ENCODE measurements at places on chromosomes 1 and 21. TPM values are rescaled to one million over a fixed set of nuclear protein-coding genes. Genes with fewer than 3 reads are reported as not detected.

DNA sequence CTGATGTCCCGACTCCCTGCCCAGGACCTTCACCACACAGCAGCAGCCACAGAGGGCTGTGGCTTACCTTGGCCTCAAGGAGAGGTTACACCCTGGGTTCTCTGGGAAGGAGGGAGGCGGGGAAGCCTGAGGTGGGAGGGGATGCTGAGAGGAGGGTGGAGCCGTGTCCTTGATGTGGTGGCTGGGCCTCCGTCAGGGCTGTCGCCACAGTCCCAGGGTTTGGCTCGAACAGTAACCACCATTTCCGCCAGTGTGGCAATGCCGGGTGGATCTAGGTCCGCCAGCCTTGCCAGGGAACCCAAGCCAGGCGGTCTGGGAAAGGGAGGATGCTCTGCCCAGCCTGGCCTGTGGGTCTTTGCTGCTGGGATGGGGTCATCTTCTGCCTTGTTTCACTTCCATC is 18.4 kb upstream of the CDCA8 start:
- H3K36me3 ChIP-seq = no peaks in the 10 kb centered on the region
- peaks cover 69% of the 10 kb centered on the region for H3K27me3 ChIP-seq
- DNase-seq = no peak
- no peak overlapping the region for H3K27ac ChIP-seq

GRCh38 chr1:32786856-32787255 is 30.3 kb downstream of the YARS1 start:
- DNase-seq = no peak
- H3K27me3 ChIP-seq = no peaks in the 10 kb centered on the region
- H3K4me3 ChIP-seq = no peak overlapping the region
- no peak overlapping the region for H3K27ac ChIP-seq

DNA sequence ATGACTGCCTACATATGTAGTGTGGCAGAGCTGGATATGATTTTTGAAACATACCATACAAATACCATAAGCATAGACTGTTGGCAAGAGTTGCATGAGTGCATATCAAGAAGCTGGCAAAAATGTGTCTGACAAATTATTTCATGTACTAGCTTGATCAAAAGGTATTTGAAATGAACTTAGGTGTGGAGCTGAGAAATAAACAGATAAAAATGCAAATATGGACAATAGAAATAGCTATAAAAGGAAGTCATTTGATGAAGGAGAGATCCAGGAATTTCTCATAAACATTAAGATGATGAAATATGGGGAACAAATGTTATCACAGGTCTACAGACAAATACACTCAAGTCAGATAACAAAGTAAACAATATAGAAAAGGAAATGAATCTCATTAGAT is 609.1 kb downstream of the PTPRC start:
- no peaks in the 10 kb centered on the region for H3K4me1 ChIP-seq
- H3K27ac ChIP-seq = no peak overlapping the region
- no peaks in the 10 kb centered on the region for H3K27me3 ChIP-seq
- no peak for DNase-seq

- H3K27ac ChIP-seq = no peak overlapping the region
- no peaks in the 10 kb centered on the region for H3K27me3 ChIP-seq
- no peaks in the 10 kb centered on the region for H3K36me3 ChIP-seq
- no peak overlapping the region for H3K4me3 ChIP-seq
- DNase-seq = no peak
- H3K4me1 ChIP-seq = no peaks in the 10 kb centered on the region
Measured at GRCh38 chr21:17636711-17637110, 24.0 kb upstream of the BTG3 start.

GRCh38 chr1:99139876-99140275 is 124.4 kb upstream of the PLPPR4 start:
- H3K27ac ChIP-seq = no peak overlapping the region
- no peaks in the 10 kb centered on the region for H3K27me3 ChIP-seq
- H3K4me1 ChIP-seq = no peaks in the 10 kb centered on the region
- no peak overlapping the region for H3K4me3 ChIP-seq
- no peaks in the 10 kb centered on the region for H3K36me3 ChIP-seq

The UBL4B gene
- not detected for total RNA-seq

DNA sequence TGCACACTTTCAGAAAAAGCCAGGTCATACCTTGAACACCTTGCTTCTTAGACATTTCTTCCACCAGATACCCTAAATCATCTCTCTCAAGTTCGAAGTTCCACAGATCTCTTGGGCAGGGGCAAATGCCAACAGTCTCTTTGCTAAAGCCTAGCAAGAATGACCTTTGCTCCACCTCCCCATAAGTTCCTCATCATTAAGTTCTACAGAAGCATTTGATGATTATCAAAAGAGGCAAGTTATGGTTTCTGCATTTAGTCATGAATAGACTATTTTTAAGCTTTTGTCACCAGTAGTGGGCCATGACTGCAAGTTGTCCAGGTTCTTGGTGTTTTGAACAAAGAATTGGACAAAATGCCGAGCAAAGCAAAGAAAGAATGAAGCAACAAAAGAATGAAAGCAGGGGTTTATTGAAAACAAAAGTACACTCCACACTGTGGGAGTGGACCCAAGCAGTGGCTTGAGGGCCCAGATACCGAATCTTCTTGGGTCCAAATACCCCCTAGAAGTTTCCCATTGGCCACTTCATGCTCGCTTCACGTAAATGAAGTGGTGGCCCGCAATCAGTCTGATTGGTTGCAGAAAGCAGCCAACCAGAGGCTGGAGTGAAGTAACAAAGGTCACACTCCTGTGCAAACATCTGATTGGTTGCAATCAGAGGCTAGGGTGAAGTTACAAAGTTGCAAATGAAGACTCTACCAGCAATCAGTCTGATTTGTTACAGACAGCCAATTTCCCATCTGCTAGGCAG is 9.8 kb upstream of the EGLN1 start:
- H3K4me3 ChIP-seq = no peak overlapping the region
- H3K27me3 ChIP-seq = no peaks in the 10 kb centered on the region
- no peaks in the 10 kb centered on the region for H3K36me3 ChIP-seq
- DNase-seq = no peak
- peak overlapping the region; percentile 4 for H3K27ac ChIP-seq

DNA sequence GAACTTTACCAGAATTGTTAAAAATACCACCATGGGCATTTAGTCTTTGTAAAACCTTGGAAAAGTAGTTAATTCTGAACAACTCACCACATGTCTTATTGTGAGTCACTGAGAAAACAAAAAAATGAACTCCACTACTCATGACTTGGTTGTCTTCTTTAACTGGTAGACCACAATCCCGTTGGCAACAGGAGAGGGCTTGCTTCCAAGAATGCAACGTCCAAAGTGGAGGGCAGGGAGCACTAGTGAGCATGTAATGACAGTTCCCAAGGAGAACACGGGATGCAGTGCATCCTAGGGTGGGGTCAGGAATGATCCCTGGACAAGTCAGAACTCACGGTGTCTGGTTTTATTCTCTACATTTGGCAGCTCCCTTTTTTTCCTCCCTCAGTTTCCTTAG is 15.2 kb upstream of the HMCN1 start:
- peaks cover 10% of the 10 kb centered on the region for H3K4me1 ChIP-seq
- no peak overlapping the region for H3K4me3 ChIP-seq
- DNase-seq = no peak
- no peaks in the 10 kb centered on the region for H3K27me3 ChIP-seq
- H3K27ac ChIP-seq = no peak overlapping the region

DNA sequence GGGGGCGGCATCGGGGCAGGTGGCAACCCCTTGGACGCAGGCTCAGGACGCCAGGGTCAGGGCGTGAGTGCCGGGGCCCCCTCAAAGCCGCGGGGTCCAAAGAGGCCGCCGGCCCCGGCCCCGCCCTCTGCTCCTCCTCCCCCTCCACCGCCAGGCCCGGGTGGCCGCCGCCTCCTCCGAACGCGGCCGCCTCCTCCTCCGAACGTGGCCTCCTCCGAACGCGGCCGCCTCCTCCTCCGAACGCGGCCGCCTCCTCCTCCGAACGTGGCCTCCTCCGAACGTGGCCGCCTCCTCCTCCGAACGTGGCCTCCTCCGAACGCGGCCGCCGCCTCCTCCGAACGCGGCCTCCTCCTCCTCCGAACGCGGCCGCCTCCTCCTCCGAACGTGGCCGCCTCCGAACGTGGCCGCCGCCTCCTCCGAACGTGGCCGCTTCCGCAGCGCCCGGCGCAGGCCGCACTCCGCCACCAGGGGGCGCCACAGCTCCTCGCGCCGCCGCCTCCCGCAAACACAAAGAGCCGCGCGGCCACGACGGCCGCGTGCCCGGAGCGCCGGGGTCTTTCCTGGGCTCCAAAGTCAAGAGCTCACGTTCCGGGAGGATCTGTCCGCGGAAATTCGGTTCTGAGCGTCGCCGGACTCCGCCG is 19.3 kb upstream of the SAMD11 start:
- H3K4me3 ChIP-seq = peak overlapping the region; percentile 64
- peak; percentile 86 for DNase-seq
- H3K4me1 ChIP-seq = peaks cover 20% of the 10 kb centered on the region
- peaks cover 77% of the 10 kb centered on the region for H3K27me3 ChIP-seq
- H3K36me3 ChIP-seq = no peaks in the 10 kb centered on the region
- peak overlapping the region; percentile 52 for H3K27ac ChIP-seq

The PGLYRP4 gene
- total RNA-seq = not detected

- no peak for DNase-seq
- H3K4me3 ChIP-seq = no peak overlapping the region
- peaks cover 32% of the 10 kb centered on the region for H3K4me1 ChIP-seq
- H3K27ac ChIP-seq = no peak overlapping the region
Measured at GRCh38 chr1:154703170-154703569, 95.2 kb upstream of the ADAR start.

The CCDC24 gene
- 1.4 TPM for total RNA-seq

- DNase-seq = peak; percentile 76
- H3K4me3 ChIP-seq = peak overlapping the region; percentile 4
- H3K27ac ChIP-seq = peak overlapping the region; percentile 97
- no peaks in the 10 kb centered on the region for H3K27me3 ChIP-seq
Measured at GRCh38 chr21:45970674-45971615, 10.6 kb upstream of the COL6A1 start.

The CADM3 gene
- total RNA-seq = 3.7 TPM

The NT5C1A gene
- total RNA-seq = 26.8 TPM

- no peak for DNase-seq
- no peaks in the 10 kb centered on the region for H3K27me3 ChIP-seq
- no peaks in the 10 kb centered on the region for H3K4me1 ChIP-seq
- no peak overlapping the region for H3K4me3 ChIP-seq
- H3K36me3 ChIP-seq = no peaks in the 10 kb centered on the region
Measured at GRCh38 chr1:232280910-232281309, 349.0 kb downstream of the SIPA1L2 start.

The OR10X1 gene
- not detected for total RNA-seq

The DDOST gene
- 120 TPM for total RNA-seq

GRCh38 chr1:246447501-246447900 is 59.6 kb downstream of the SMYD3 start:
- DNase-seq = no peak
- H3K27me3 ChIP-seq = no peaks in the 10 kb centered on the region
- no peak overlapping the region for H3K4me3 ChIP-seq
- H3K4me1 ChIP-seq = peaks cover 20% of the 10 kb centered on the region
- H3K27ac ChIP-seq = no peak overlapping the region

- peaks cover 11% of the 10 kb centered on the region for H3K4me1 ChIP-seq
- peaks cover 28% of the 10 kb centered on the region for H3K27me3 ChIP-seq
- H3K4me3 ChIP-seq = no peak overlapping the region
- H3K36me3 ChIP-seq = no peaks in the 10 kb centered on the region
- DNase-seq = no peak
- H3K27ac ChIP-seq = no peak overlapping the region
Measured at GRCh38 chr1:242002510-242002909, 3.6 kb upstream of the MAP1LC3C start.

DNA sequence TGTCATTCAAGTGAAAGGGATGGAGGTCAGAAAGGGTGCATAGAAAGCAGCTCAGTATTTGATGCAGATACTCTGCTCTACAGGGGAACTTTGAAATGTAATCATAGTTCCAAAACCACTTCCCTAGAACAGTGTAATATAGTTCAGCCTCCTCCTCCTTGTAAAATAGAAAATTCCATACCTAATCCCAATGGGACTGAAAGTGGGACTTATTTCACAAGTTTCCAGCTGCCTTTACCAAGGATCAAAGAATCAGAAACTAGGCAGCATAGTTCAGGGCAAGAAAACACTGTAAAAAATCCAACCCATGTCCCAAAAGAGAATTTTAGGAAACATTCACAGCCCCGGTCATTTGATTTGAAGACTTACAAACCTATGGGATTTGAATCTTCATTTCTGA is 8.1 kb upstream of the TMCO2 start:
- DNase-seq = no peak
- no peak overlapping the region for H3K27ac ChIP-seq
- no peaks in the 10 kb centered on the region for H3K27me3 ChIP-seq
- H3K4me1 ChIP-seq = peaks cover 14% of the 10 kb centered on the region

The LENEP gene
- total RNA-seq = not detected

DNA sequence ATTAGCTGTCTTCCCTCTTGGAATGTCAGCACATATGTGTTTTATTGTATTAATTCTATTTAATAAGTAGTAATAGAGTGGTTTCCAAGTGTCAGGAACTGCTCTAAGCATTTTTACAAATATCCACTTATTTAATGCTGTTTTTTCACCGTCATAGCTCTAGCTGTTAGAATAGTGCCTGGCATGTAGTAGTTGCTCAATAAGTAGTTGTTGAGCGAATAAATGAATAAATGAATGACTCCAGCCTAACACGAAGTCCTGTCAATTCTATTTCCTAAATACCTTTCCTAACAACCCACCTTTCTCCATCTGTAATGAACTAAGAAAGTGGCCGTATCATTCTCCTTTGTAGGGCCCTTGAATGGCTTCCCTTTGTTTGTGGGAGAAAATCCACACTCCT is 312.5 kb downstream of the DISC1 start:
- H3K36me3 ChIP-seq = no peaks in the 10 kb centered on the region
- no peak overlapping the region for H3K27ac ChIP-seq
- H3K4me1 ChIP-seq = peaks cover 40% of the 10 kb centered on the region
- H3K27me3 ChIP-seq = no peaks in the 10 kb centered on the region
- DNase-seq = no peak

DNA sequence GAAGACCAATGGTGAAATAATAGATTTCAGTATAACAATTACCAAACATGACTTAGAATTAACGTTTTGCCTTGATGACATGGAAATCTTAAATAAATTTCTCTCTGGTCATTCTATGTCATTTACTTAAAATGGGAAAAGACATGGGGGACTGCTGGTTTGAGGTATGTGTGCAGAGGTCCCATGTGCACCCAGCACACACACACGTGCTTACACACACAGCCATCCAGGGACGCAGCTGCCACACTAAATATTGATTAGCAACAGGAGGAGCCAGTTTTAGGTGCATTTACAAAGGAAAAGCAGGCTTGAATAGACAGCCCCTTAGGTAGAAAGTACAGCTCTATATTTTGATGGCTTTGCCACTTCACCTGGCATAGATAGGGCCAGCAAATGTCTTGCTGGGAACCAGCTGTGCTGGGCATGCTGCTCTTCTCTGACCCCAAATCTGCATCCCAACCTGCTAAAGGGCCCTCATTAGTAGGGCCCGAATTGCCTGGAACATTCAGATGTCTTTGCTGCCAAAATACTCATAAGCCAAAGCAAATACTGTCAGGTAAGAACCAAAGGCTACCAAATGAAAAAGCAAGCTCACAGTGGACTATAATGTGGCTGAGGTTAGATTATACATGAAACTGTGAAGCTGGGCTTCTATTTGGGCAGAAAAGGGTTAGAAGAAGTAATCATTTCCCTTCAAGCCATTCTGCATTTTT is 399.9 kb downstream of the HHAT start:
- no peak overlapping the region for H3K27ac ChIP-seq
- no peaks in the 10 kb centered on the region for H3K4me1 ChIP-seq
- H3K27me3 ChIP-seq = peaks cover 21% of the 10 kb centered on the region
- no peaks in the 10 kb centered on the region for H3K36me3 ChIP-seq
- no peak overlapping the region for H3K4me3 ChIP-seq

The OR2L2 gene
- total RNA-seq = not detected

The SLC45A3 gene
- 5.2 TPM for total RNA-seq

The CRNN gene
- not detected for total RNA-seq

Measured in left ventricle myocardium inferior (tissue), 1 donor.